ENCODE measurements at places on chromosomes 7 and 10.

GRCh38 chr7:92644406-92645113 is 54.4 kb upstream of the FAM133B start:
- no peak for DNase-seq

- DNase-seq: no peak
Measured at GRCh38 chr7:110017405-110017804, 1073.5 kb upstream of the LRRN3 start.

DNA sequence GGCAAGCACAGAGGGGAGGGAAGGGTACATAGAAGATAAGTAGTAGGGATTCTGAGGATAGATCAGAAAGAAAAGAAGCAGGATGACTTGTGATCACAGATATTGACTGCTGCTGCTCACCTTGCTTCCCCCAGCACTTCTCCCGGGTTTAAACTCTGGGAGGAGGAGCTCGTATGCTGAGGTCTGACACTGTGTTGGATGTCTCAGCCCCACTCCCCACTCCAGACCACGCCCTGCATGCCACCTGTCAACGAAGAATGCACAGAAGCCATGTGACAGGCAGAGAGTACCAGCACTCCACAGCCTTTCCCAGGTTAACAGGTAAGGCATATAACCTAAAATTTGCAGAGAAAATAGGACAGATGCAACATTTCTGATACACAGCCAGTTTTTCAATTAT is 388.9 kb downstream of the TNS3 start:
- DNase-seq: no peak

GRCh38 chr10:106931159-106931852 is 233.2 kb downstream of the SORCS1 start:
- no peak for DNase-seq

DNA sequence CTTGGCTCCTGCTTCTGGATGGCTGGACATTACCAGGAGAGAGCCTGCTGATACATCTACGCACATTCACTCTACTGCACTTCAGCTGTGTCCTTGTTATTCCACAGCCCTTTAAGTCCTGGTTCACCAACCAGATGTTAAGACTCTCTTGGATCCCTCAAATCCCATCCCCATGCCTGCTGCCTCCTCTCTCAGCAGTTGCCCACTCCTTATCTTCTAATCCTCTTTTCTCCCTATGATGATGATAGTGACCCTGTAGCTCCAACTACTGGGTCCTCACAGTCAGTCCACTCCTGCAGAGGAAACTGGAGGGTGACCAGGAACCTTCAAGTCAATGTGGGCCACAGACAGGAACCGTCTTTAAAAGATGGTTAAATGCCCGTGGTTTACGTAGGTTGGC is 96.3 kb upstream of the PDCD4 start:
- DNase-seq: no peak

- DNase-seq: no peak
Measured at GRCh38 chr7:4129481-4130122, 552.5 kb upstream of the FOXK1 start.

GRCh38 chr7:151372612-151373265 is 31.1 kb downstream of the NUB1 start:
- DNase-seq: no peak

DNA sequence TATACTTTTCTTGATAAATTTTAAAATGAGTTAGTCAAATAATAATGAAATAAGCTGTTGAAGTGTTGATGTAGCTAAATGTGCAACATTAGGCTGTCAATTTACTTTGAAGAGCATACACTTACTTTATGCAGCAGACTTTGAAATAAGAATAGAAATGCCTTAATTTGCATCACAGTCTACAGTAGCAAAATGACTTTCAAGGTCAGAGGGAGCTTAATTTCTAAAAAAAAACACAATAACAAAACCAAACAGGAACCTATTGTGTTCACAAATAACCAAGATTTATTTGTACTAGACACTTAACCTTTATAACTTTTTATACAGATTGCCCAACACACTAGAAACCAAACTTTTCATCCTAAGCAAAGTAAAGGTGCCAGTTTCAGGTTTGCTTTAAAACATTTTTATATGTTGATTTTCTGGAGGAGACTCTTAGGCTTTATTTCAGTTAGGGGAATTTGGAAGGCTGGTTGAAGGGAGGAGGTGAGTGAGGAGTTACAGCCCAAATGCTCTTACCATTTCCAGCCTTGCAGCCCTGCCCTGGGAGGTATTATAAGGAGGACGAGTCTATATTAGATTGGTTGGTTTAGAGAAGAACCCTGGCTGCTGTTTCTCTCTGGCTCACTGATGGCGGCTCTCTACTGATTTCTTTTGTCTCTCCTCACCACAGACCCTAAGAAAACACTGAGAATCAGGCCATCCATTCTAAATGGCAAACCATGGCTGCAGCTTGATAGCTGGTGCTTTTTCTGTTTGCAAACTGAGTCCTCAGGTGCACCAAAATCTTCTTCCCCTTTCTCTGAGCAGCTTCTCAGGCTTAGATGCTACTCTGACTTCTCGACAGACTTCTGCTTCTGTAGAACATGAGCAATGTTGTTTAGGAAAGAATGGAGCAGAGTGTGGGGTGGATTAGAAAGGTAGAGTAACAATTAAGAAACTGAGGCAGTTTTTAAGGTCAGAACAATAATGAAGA is 55.2 kb upstream of the RPA3 start:
- DNase-seq: no peak

DNA sequence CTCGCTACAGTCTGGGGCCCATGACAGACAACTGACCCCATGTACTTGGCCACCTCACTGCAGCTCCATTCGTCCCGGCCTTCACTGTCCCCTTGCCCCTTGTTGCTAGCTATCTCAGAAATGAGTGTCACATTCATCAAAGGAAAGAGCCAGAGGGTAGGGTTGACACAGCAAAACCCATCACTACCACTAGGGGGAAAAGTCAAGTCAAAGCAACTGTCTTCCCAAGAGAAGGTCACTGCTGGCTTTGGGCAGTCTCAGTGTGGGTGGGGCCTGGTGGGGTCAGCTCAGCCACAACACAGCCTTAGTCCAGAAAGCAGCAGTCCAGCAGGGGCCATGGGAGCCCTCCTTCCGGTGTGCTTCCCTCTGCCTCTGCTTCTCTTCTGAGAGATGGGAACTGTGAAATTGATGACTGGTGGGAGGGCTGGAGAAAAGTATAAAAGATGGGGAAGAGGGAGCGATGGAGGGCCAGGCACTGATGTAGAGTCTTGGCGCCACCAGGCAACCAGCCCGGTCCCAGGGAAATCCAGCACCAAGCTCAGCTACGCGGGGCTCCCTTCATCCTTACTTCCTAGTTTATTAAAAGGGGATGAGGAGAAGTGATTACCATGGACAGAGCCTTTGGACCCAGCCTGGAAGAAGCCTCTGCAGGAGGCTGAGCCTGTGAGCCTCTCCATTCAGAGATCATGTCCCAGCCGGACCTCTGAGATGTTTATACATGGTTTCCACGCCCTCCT is 58.0 kb downstream of the PLXNA4 start:
- no peak for DNase-seq

- no peak for DNase-seq
Measured at GRCh38 chr7:80588591-80588990, 49.9 kb upstream of the CD36 start.

DNA sequence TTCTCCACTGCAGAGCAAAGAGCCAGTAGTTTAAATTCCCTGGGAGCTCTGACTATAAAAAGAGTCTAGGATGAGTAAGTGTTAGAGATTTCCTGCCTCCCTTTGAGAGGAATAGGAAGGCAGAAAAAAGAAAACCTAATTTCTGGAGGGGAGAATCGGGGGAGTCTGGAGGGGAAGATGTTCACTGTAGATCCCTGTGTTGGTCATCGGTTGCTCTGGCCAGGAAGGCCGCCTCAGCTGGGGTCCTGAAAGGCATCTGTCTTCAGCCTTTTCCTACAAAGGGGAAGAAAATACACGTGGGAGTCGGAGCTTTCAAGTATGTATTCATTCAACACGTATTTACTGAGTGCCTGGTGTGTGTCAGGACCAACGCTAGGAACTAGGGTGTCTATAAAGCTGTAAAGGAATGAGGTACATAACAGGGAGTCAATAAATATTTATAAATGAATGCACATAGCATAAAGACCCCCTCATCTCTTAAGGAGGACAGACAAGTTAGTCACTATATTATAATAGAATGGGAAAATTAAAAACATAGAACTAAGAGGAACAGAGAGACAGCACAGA is 101.1 kb downstream of the ICA1 start:
- no peak for DNase-seq

- no peak for DNase-seq
Measured at GRCh38 chr7:92633211-92633906, 43.2 kb upstream of the FAM133B start.

GRCh38 chr10:18508587-18508986 is 142.8 kb downstream of the NSUN6 start:
- no peak for DNase-seq

- no peak for DNase-seq
Measured at GRCh38 chr10:117762819-117763172, 220.2 kb downstream of the EMX2 start.

- DNase-seq: no peak
Measured at GRCh38 chr7:17530741-17531421, 232.4 kb downstream of the AHR start.

Measured in NCI-H1092 (cell line).